ENCODE measurements at places on chromosomes 3 and 15.

GRCh38 chr3:10189557-10190354 is 25.0 kb downstream of the IRAK2 start:
- H3K27me3 ChIP-seq: no peaks in the 10 kb centered on the region
- no peak overlapping the region for H3K27ac ChIP-seq
- H3K36me3 ChIP-seq: no peaks in the 10 kb centered on the region
- no peak overlapping the region for H3K4me3 ChIP-seq
- peaks cover 25% of the 10 kb centered on the region for H3K4me1 ChIP-seq
- DNase-seq: no peak

DNA sequence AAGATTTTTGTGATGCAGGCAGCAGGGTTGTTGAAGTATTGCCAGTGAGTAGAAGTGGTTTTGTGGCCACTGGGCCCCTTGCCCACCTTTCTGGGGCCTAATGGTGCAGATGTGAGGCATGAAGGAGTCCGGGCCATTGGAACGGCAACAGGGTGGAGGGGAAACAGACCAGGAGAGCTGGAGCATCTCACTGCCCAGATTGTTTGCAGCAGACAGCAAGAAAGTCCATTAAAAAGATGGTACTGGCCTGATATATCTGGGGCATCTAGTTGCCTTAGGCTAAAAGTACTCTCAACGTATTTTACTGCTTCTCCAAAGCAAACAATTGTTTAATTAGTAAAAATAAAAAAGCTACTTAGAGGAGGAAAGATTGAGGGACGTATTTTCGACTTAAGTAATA is 298.4 kb downstream of the SATB1 start:
- no peaks in the 10 kb centered on the region for H3K36me3 ChIP-seq
- H3K4me3 ChIP-seq: no peak overlapping the region
- no peak for DNase-seq
- H3K4me1 ChIP-seq: no peaks in the 10 kb centered on the region
- no peak overlapping the region for H3K27ac ChIP-seq

DNA sequence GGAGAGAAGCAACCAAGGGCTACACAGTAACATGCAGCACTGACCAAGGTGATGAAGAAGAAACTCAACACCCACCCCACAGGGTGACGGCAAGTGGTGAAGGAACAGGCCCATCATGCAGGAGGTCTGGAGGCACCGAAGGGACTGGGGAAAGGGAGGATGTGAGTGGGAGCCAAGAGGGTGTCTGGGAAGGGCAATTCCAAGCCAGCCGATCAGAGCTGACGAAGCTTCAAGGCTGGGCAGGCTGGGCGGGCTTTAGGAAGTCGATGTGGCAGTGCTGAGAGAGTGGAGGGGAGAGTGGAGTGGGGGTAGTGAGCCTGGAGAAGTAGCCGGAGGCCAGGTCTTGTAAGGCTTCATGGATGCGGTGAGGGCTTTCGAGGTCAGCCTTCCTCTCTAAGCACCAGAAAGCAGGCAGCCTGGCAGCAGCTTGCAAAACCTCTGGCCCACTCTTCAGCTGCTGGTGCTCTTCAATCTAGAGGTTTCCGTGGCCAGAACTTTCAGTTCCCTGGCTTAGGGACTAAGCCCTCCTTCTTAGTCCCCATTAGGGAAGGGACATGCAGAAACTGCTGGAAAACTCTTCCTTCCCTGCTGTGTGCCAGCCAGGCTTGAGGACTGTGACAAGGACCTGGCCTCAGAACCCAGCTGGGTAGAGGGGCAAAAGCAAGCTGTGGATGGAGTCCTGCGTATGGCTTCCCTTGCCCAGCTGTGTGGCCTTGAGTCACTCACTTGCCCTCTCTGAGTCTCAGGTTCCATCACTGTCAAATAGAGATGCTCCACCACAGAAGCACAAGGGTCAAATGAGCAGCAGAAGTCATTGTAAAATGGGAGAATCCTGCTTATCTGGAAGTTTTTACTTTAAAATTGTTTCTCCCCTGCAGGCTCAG is 72.1 kb downstream of the TLE3 start:
- H3K4me1 ChIP-seq: peaks cover 7% of the 10 kb centered on the region
- no peaks in the 10 kb centered on the region for H3K36me3 ChIP-seq
- DNase-seq: no peak

- no peaks in the 10 kb centered on the region for H3K27me3 ChIP-seq
- no peak overlapping the region for H3K27ac ChIP-seq
- H3K4me3 ChIP-seq: no peak overlapping the region
- no peaks in the 10 kb centered on the region for H3K36me3 ChIP-seq
- peaks cover 5% of the 10 kb centered on the region for H3K4me1 ChIP-seq
Observed at GRCh38 chr3:196609343-196609775, 30.1 kb upstream of the NRROS start.

DNA sequence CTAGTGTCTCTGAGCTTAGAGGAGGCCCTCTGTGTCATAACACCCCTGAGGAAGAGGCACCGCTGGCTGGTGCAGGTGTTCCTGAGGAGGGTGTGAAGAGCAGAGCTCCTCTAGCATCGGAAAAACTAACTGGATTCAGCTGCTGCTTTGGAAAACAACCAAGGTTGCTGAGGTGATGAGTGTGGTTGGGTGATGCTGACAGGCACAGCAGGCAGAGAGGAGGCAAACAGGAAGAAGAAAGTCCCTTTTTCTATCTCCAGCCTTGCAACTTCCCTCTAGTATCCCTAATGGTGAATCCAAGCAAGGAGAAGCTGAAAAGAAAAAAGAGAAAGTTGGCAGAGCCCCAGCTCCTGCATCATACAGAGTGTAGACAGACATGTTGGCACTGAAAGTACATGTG is 3.8 kb upstream of the OR4F15 start:
- no peak overlapping the region for H3K27ac ChIP-seq
- no peak for DNase-seq
- H3K4me1 ChIP-seq: no peaks in the 10 kb centered on the region
- no peaks in the 10 kb centered on the region for H3K27me3 ChIP-seq

DNA sequence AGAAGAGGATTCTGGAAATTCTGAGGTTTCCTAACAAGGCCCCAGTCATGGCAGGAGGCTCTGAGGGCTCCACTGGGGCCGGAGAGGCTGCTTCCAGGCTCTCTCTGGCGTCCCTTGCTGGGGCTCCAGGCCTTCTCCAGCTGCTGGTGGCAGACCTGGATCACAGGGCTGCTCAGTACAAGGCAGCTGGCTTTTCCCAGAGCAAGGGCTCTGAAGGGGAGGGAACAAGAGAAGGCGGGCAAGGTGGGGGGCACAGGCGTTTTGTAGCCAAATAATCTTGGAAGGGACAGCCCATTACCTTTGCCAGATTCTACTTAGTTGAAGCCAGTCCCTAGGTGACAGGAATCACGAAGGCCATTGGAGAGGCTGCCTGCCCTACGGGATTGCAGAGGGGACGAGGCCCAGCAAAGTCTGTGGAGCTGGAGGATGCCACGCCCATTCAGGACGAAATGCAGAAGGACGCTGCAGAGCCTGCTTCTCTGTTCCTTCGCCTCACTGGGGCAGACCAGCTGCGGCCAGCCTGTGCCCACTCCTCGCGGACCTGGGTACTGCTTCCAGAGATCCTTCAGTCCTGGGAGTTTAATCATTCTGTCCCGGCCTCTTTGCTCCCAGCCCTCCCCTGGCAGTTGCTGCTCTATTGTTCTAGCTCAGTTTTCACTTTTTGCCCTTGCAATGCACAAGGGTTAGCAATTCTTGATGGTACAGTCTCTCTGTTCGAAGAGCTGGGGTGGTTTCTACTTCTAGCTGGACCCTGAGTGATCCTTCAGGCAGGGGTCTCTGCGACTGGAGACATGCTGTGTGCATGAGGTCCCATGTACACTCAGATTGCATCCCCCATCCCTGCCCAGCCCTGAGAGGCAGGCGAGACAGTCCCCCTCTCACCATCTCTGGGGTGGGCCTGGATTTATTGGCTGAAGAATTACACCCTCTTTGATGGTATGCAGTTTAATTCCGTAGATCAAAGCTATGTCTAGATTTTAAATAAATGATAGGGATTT is 149.3 kb upstream of the MEF2A start:
- no peaks in the 10 kb centered on the region for H3K27me3 ChIP-seq
- H3K4me3 ChIP-seq: no peak overlapping the region
- H3K4me1 ChIP-seq: peaks cover 3% of the 10 kb centered on the region
- no peak for DNase-seq
- peaks cover 2% of the 10 kb centered on the region for H3K36me3 ChIP-seq

- no peak for DNase-seq
- H3K27ac ChIP-seq: no peak overlapping the region
- H3K27me3 ChIP-seq: no peaks in the 10 kb centered on the region
- H3K4me1 ChIP-seq: no peaks in the 10 kb centered on the region
- no peaks in the 10 kb centered on the region for H3K36me3 ChIP-seq
Observed at GRCh38 chr3:131840156-131840797, 194.5 kb downstream of the CPNE4 start.

- H3K4me3 ChIP-seq: no peak overlapping the region
- no peaks in the 10 kb centered on the region for H3K27me3 ChIP-seq
- no peak for DNase-seq
- H3K36me3 ChIP-seq: peaks cover 2% of the 10 kb centered on the region
- H3K27ac ChIP-seq: no peak overlapping the region
Observed at GRCh38 chr3:28294667-28295413, 53.4 kb downstream of the CMC1 start.

- no peak for DNase-seq
- no peak overlapping the region for H3K4me3 ChIP-seq
- H3K27me3 ChIP-seq: no peaks in the 10 kb centered on the region
- peak overlapping the region; percentile 31 for H3K27ac ChIP-seq
- peaks cover 16% of the 10 kb centered on the region for H3K4me1 ChIP-seq
Observed at GRCh38 chr15:85482894-85483293, 102.5 kb downstream of the AKAP13 start.

- no peaks in the 10 kb centered on the region for H3K36me3 ChIP-seq
- H3K27ac ChIP-seq: no peak overlapping the region
- no peak for DNase-seq
- peaks cover 3% of the 10 kb centered on the region for H3K4me1 ChIP-seq
- H3K4me3 ChIP-seq: peak overlapping the region; percentile 86
Observed at GRCh38 chr15:75347222-75348033, 589 bp downstream of the NEIL1 start.

GRCh38 chr3:123682781-123683504 is 98.1 kb upstream of the HACD2 start:
- peaks cover 10% of the 10 kb centered on the region for H3K36me3 ChIP-seq
- no peak overlapping the region for H3K27ac ChIP-seq
- H3K4me3 ChIP-seq: no peak overlapping the region
- DNase-seq: no peak
- H3K4me1 ChIP-seq: peaks cover 4% of the 10 kb centered on the region

- H3K27ac ChIP-seq: no peak overlapping the region
- H3K4me3 ChIP-seq: no peak overlapping the region
- peaks cover 11% of the 10 kb centered on the region for H3K4me1 ChIP-seq
- no peak for DNase-seq
- H3K27me3 ChIP-seq: no peaks in the 10 kb centered on the region
Observed at GRCh38 chr15:55784286-55784685, 41.3 kb upstream of the PRTG start.
